ENCODE measurements at places on chromosomes 12 and 14.

DNA sequence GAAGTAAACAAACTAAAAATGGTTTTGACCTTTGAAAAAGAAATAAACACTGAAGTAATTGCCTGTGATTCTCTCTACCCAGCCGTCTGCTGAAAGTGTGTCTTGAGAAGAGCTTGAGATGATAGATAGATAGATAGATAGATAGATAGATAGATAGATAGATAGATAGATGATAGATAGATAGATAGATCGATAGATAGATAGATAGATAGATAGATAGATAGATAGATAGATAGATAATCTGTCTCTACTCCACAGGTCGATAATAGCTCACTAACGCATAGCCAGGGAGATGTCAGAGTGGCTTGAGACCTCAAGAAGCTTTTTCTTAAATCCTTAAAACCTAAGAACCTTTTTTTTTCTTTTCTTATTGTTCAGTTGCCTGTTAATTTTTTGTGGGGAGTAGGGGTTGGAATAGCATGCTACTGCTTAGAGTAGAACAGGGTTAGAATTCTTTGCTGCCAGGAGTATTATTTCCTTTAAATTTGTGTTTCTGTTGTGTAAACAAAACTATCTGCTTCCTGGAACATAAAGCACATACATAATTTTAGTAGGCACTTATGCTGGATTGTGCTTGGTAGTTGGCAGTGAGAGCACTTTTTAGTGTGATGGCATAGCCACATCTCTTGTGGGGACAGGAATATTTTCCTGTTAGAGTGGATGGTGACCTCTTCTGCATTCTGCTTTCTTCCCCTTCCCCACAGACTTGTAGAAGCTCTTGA lies 169.5 kb downstream of the FBXL14 start:
- no peak for DNase-seq

- no peak for DNase-seq
Measured at GRCh38 chr14:94936901-94937685, 167.2 kb upstream of the GSC start.

DNA sequence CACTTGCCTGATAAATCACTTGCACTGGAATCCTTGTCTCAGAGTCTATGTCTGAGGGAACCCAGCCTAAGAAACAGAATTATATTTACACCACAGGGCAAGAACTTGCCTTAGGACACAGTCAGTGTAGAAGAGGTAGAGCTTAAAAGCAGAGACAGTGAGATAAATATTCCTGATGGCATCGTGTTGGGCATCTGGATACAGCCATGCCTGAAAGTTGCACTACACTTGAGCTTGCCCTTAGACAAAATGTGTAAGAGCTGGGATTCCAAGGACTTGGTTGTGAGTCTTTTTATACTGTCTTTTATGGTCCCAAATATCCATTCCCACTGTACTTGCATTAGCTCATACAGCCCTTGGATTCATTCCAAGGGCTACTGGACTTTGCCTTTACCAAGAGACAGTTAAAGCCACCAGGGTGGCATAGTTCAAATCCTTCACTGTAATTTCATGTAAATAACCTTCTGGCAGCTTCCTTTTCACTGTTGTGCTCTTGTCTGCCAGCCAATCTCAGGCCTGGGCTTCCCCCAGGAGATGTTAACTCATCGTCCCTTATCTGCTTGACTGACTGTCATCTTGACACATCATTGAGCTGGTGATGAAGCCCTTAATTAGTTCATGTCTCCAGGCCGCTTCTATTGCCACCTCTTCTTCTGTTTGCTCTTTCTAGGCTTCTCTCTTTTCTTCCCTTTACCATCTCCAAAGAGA lies 577.9 kb upstream of the TBX3 start:
- no peak for DNase-seq

DNA sequence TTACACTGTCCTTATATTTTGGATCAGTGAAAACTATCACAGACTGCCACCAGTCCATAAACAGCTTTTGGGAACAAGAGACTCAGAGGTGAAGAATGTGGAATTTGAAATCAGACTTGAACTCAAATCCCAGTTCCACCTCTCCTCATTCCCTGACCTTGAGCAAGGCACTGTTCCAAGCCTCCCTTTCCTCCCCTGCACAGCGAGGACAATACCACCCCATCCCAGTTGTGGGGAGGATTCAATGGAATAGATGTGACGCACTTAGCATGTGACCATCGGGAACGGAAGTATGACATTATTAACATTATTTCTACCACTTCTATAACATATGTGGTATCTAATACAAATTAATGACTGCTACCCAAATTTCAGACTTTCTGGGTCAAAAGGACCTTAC lies 63.5 kb downstream of the DPF3 start:
- no peak for DNase-seq

GRCh38 chr12:88644946-88645702 lies 64.9 kb upstream of the KITLG start:
- no peak for DNase-seq

DNA sequence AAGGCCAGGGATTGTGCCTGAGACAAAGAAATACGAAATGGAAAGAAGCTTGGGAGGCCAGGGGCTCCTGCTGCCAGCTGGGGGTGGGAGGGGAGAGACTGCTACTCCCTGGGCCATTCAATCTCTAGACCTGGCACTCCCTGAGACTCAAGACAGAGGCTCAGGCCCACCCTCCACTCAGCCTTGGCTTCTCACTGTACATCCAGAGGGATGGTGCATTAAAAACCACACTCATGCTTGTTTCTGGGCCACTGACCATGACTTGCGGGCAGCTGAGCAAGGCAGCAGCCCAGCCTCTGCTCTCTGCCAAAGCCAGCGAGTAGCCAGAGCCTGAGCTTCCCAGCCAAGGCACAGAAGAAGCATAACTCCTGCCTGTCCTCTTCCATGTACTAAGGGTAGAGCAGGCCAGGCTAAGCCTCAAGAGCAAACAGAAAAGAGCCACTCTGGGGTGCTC lies 41.5 kb downstream of the PITPNM2 start:
- no peak for DNase-seq

GRCh38 chr12:6773590-6774351 lies 1.5 kb downstream of the LAG3 start:
- no peak for DNase-seq

DNA sequence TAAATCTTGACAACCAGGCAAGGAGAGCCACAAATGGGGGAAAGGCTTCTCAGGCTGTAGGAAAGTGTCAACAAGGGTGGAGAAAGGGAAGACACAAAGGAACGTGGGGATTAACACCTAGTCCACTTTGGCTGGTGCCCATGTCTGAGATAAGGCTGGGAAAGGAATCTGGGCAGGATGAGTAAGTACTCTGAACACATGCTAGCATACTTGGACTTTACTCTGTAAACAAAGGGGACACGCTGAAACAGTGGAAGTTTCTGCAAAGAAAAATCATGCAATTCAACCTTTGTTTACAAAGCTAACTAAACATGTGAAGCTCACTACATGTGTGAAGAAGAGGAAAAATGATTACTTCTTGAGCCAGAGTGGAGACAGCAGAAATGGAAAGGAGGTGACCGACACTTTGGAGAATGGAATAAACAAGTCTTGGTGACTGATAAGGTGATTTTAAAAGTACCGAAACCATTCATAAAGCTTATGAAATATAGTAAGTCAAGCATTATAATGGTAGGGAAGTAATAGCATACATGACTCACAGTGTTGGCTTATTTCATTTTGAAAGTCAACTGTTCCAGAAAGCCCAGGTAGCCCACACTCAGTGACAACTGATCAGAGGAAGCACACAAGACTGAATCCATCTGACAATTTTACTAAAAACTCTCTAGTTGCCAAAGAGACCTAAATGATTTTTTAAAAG lies 13.2 kb downstream of the CPNE8 start:
- DNase-seq = no peak

DNA sequence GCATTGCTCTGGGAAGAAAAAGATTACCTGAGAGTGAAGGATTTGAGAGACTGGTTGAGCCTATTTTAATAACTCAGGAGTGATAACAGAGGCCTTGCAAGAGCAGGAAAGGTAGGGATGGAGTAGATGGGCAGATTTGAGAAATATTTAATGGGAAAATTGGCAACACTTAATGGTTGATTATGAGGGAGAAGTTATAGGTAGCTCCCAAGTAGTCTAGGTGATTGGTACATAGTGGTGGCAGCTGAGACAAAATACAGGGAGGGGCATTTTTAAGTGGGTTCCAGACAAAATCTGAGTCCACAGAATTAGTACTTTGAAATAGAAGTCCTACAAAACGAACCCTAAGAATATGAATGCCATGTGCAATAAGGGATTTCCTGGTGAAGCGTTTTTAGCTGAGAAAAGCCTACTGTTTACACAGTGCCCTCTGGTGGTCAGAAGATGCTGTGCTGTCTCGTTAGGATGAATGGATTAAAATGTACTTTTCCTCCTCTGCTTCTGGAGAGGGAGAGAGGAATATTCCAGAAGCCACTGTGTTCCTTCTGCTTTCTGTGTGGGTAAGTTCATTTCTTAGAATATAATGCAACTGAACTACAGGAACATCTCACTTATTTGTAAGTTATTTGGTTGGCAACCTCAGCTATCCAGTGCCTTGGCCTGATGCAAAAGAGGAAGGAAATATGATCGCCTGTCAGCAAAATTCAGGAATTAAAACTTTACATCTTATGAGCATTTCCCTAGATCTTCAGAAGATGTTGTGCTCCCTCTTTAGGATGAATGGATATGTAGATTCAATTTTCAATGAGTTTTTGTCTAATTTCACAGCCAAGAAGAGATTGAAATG lies 6.5 kb downstream of the ZBTB1 start:
- DNase-seq = peak; percentile 68

DNA sequence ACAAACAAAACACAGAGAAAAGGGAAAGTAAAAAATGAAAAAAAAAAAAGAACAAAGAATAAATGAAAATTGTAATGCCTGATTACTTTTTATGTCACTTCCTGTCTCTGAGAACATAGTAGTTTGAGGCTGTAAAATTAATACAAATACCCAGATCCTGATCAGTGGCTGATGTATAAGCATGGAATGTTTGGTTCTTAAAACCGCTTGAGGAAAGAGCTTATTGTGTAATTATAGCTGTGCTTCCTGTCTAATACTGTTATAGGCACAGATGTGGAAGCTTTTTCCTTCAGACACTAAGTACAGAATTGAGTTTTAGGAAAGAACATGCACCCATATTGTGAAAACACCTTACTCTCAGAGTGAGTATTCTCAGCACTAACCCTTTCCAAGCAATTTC lies 86.9 kb downstream of the AVPR1A start:
- no peak for DNase-seq

GRCh38 chr12:109596418-109597244 lies 23.0 kb downstream of the MVK start:
- DNase-seq = no peak

DNA sequence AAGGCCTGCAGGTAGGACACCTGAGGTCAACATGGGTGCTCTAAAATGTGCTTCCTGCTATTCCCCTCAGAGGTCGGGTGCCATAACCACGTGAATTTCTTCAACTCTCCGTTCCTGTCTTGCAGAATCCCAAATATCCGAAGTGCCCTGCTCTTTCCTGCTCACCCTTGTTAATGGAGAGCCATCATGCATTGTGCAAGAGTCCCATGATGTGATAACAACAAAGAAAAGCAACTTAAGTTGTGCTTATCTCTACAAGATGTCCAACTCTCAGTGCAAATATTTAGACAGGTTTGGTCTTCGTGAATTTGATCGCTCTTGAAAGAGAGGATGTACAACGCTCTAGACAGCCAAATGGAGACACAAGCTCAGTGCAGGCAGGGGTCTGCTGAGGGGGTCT lies 210.6 kb upstream of the PLXNC1 start:
- DNase-seq = no peak

- DNase-seq = no peak
Measured at GRCh38 chr14:71441126-71441525, 491.1 kb upstream of the RGS6 start.

- no peak for DNase-seq
Measured at GRCh38 chr14:34404416-34404815, 57.6 kb downstream of the SPTSSA start.

DNA sequence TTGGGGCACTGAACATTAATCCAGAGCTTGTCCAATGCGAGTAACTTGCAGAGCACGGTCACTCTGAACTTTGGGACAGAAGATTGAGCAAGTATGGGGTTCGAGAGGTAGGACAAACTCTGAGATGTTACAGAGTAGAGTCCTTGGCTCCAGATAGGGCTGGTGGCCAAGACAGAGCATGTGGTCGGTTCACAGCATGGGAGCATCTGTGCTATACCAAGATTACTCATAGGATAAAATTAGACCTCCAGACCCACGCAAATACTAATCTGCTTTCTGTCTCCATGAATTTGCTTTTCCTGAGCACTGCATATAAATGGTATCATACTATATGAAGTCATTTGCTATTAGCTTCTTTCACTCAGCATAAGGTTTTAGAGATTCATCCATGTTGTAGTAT lies 93.4 kb upstream of the TBX5 start:
- DNase-seq = no peak

DNA sequence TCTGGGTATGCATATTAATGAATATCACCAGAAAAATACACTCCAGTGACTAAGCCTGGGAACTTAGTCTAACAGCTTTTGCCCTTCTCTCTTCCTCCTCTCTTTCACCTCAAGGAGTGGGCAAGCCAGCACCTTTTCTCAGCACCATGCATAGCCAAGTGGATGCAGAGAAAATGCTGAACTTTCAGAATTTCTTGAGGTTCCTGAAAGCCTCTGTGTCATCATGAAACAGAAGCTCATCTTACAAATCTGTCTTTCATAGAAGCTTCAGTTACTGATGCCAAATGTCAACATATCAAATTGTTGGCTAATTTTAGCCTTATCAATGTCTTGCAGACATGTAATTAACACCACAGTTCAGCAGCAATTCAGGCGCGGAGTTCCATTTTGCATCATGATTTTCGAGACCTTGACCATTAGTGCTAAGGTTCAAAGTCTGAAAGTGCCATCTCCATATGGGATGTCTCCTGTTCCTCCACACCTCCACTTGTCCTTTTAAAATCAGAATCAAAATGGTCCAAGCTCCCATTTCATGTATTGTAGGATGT lies 51.1 kb upstream of the RPH3A start:
- no peak for DNase-seq

DNA sequence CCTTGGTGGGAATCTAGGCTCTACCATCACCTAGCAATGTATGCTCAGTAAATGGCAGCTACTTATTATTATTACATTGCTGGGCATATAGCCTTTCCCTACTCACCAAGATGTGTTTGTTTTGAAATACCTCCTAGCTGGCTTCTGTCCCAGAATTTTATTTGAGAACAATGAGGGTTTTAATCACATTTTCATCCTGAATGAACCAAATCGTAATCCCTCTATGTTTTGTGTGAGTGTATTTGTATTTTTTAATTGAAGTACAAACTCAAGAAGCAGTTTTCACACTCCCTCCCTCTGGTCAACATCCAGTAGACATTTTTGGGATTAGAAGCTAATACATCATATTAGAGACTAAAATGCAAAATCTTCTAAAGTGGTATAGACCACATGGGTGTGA lies 7.6 kb downstream of the SLC7A8 start:
- DNase-seq = no peak

All from activated naive CD4-positive, alpha-beta T cell treated with anti-CD3 and anti-CD28 coated beads, Interleukin-2, amount 50 U/mL, for 72 hours (primary cell).